Esophagus squamous epithelium (tissue), 5 donors: ENCODE measurements at places on chromosomes 6 and 20.

DNA sequence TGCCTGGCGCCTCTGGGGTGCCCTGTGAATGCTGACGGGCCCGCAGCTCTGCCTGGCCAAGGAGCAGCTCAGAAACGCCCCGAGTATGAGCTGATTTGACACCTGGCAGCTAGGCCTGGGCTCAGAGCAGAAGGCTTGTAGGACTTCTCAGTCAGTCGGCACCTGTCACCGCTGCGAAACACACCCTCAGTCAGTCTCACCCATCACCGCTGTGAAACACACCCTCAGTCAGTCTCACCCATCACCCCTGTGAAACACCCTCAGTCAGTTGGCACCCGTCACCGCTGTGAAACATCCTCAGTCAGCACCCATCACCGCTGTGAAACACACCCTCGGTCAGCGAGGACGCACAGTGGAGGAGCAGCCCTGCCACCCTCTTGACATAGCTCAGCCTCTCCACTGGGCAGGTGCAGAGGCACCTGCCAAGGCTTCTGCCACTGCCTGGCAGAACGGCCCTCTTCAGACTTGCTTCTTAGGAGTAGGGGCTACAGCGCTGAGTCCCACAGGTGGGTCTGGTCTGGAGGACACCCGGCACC is 109.0 kb downstream of the PSMB1 start:
- no peak for DNase-seq

DNA sequence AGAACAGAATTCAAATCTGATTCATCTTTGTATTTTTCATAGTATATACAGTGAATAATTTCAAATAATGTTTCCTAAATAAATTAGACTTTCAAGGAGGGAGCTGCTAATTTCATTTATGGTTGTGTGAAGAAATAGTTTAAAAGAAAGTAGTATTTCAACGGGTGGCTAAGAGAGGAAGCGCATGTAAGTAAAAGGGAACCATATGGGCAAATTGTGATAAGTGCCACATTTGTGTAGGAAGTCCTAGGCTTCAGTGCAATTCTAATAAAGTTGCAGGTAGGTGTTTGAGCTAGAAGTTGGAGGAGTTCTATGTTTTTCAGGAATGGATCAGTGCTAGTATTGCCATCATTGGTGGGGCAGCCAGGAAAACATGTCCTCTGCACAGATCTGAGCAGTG is 178.8 kb upstream of the PRDM1 start:
- no peak for DNase-seq

GRCh38 chr20:259981-260380 is 2.5 kb downstream of the DEFB132 start:
- no peak for DNase-seq

GRCh38 chr6:127938701-127939100 is 37.8 kb upstream of the THEMIS start:
- no peak for DNase-seq

DNA sequence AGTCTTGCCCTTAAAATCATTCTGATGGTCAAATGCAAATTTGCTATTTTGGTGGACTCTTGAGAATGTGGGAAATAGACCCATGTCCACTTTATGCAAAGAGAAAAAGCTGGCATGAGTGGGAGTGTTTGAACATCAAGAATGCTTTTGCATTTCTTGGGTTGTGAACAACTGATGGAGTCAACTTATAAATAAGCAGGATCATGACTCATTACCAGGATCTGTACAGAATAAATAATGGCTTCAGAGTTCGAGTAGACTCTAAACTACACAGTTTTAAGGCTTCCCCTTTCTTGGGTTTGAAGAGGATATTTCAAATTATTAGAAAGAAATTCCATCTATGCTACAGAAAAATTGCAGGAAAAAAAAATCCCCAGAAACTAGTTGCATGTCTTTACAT is 195.5 kb downstream of the EYA4 start:
- DNase-seq = no peak

DNA sequence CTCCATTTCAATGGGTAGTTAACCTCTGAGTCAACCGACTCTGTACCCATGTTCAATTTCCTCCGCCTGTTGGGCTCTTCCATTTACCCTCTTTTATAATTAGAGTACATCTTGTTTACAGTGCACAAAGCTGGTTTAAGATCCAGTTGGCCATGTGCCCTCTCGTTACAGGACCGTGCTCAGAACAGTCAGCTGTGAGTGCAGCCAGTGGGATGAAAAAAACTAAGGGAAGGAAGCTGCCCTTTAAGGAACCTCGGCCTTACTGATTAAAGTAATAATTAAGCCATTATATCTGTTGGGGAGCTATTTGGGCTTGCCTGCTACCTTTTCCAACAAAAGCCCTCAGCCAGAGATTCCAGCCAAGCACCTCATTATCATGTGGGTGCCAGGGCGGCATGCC is 68.8 kb downstream of the TMEM170B start:
- DNase-seq = no peak

GRCh38 chr6:81436990-81437389 is 315.5 kb downstream of the TENT5A start:
- no peak for DNase-seq

DNA sequence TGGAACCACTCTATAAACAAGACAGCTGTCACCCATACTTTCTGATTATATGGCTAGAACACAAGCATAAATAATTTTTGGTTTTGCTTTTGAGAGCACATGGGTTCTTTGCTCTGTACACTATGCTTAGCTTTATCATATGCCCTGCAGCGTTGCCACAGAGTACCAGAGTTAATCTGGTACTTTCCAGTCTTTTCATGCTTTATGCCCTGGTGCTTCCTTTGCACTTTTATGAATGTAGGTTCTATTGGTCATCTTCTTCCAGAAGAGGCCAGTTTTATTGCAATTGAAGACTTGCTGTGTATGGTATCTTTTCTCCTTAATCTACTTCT is 20.8 kb downstream of the SHLD1 start:
- DNase-seq = no peak

DNA sequence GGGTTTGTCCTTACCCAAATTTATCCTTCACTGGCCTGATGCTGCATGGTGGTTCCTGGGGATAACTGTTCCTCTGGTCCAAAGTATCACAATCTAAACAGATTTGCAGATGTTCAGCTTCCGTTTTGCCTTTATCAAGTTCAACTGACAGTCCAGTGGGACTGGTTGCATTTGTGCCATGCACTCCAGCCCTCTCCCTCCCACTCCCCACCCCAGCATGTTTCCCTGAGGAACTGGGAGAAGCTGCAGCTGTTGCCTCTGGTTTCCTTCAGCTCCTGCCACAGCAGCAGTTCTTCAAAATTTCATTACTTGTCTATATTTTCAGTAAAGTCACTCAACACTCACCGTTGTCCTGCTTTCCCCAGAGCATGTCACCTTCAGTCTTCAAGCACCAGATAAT is 39.5 kb upstream of the KIF16B start:
- no peak for DNase-seq

GRCh38 chr6:19864285-19864684 is 27.1 kb downstream of the ID4 start:
- DNase-seq = no peak

- DNase-seq = no peak
These were observed 42.8 kb downstream of the PSMG4 start for GRCh38 chr6:3301506-3301905.

- no peak for DNase-seq
These were observed 21.4 kb upstream of the SNAI1 start for GRCh38 chr20:49961413-49961812.

- no peak for DNase-seq
These were observed 6.9 kb downstream of the SESN1 start for GRCh38 chr6:109087661-109088264.

DNA sequence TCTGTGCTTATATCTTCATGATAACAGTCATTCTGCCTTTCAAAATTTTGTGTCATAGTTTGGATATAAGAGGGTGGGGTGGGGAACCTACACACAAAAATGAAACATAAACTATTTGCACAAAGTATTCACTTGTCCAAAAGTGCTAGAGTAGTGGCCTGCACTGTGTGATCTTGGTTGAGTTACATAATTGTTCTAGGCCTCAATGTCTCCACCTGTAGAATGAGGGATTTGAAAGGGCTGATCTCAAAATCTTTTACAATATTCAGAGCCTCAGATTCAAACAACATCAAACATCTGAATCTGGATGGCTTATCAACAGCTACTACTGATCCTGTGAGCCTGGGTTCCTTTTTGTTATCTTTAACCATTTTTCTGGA is 64.3 kb upstream of the TMEM30A start:
- DNase-seq = no peak

- DNase-seq = no peak
These were observed 99.6 kb downstream of the CEP57L1 start for GRCh38 chr6:109194880-109195279.

GRCh38 chr6:3389390-3390167 is 67.3 kb downstream of the SLC22A23 start:
- DNase-seq = no peak

DNA sequence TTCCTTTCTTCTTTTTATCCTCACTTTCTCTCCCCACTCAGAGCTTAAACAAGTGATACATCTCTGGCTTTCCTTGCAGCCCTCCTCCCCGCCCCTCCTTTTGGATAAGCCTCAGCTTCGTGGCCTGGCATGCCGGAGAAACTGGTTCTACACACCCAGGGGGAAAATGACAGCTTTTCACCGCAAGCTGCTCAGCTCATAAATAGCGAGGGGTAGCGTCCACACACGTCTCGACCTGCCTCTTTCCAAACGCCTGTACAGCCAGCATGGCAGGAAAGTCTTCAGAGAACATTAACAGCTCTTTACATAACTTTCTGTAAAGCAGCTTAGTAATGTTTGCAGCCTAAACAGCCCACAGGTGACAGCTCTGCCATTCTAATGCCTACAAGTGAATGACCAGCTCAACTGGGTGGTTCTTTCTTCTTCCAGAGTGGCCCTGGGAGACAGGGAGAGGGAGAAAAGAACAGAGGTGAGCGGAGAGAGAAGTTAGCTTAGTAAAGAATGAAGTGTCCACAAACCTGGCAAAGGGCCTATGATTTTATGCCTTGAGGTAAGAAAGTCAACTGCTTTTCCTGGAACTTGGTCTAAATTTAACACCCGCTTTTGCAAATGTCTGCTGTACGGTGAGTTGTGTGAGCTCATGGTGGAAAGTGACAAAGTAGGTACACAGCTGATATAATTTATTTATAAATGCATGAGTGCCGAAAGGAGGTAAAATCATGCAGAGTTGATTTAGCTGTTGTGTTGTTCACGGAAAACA is 251.5 kb downstream of the TFAP2A start:
- no peak for DNase-seq
